Stromal cell of bone marrow (primary cell): ENCODE measurements at places on chromosomes 1 and 21.

DNA sequence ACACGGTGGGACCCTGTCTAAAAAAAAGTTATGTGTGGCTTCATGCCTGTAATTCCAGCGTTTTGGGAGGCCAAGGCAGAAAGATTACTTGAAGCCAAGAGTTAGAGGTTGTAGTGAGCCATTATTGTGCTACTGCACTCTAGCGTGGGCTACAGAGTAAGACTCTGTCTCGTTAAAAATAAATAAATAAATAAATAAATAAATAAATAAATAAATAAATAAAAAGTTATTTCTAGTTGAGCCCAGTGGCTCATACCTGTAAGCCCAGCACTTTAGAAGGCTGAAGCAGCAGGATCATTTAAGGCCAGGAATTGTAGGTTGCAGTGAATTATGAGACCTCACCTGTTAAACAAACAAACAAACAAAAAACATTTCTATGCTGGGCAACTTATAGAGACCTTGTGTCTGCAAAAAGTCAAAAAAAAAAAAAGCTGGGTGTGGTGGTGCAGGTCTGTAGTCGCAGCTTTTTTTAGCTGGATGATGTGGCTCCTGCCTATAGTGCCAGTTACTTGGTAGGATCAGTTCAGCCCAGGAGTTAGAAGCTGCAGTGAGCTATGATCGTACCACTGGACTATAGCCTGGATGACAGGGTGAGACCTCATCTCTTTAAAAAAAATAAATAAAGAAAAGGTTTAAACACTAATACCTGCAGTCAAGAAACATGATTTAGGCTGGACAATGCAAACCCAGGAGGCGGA, 25.6 kb downstream of the GON4L start:
- no peak for DNase-seq

GRCh38 chr1:221344693-221345092, 397.2 kb downstream of the DUSP10 start:
- DNase-seq, result peak; percentile 59

- no peak for DNase-seq
These were observed 60.4 kb downstream of the DESI2 start for GRCh38 chr1:244713332-244713731.

DNA sequence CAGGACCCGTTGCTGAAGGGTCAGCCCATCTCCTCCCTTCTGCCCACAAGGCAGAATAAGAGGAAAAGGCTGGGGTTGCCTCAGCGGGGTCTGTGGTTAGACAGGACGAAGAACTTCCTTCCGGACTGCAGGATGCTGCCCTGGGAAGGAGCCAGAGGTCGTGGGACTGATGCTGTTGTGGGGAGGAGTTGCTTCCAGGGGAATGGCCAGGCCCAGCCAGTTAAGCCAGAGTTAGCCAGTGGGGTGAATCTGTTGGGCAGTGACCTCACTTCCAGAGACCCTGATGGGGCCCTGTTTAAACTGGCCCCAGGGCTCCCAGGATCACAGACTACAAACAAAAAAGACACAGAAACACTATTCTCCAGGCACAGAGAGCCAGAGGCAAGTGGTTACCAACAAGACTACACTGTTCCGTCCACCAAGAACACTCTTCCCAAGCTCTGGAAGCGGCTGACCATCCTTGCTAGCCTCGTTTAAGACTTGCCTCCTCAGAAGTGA, 13.0 kb downstream of the FAM229A start:
- DNase-seq, result no peak

GRCh38 chr1:1439546-1440261, 4.2 kb downstream of the VWA1 start:
- no peak for DNase-seq

DNA sequence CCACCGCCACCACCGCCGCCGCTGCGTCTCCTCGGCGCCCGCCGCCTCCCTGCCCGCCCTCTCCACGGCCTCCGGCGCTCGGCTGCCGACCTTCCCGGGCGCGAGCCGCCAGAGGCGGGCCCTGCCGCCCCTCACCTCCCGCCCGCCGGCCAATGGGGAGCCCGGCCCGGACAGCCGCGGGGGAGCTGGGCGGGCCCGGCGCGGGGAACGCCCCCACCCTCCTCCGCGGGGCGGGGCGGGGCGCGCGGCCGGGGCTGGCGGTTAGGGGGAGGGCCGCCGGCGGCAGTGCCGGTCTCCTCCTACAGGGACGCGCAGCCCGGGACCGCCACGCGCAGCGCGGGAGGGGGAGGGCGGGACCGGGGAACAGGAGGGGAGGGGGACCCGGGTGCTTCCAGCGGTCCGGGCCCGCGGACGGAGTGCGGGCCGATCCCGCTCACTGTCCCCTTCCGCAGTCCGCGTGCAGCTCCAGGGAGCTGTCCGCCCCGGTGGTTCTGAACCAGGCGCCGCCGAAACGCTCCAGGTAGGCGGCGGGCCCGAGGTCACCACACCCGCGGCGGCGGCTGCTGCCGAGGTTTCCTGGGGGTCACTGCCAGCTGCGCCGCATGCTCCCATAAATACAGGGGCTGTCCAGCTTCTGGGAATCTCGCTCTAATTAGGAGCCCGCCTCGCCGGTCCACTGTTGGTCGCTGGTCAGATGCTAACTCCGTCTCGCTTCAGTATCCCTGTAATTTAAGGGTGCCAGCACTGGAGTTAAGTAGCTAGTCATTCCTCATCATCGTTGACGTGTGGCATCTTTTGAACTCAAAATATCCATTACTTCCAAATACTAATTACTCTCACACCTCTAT, at the start of gene PGBD5:
PGBD5 (minus strand) TSS at position 87 of the 848 bp plus-strand sequence. CDS start 404 bp downstream, outside the sequence.
- peak; percentile 18 for DNase-seq

DNA sequence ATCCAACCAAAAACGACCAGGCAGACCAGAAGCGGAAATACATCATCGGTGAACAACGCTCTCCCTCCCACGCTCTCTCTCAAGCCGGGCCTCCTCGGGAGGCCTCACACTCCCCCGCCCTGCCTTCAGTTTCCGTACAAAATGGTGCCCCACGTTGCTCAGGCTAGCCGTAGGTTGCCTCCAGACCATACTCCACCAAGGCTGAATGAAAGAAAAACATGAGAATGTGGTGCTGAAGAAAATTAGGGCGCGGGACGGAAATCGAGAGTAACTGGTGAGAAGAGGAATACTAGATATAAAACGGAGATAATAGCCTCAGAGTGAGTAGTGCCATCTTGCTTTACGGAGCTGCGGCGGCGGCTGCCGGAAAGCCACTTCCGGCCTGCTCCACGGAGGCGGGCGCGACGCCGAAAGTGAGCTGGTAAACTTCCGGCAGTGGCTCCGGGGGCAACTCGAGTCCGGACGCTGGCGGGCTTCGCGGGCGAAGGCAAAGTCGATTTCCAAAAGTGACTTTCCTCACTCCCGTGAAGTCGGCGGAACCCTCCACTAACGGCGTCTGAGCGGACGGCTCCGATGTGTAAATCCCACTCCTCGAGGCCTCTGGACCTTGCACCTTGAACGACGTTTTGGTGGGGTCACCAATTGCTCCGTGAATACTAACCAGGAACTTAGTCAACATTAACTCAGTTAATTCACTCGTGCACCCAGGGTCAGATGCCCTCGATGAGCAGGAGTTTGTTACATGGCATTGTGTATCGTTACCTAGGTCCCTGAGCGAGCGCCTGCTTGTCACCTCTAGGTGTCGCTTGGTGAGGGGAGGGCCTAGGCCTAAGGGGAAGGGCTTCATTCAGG, at the start of gene SH3BP5L:
SH3BP5L (minus strand) TSS at position 7 of the 852 bp plus-strand sequence. CDS start 980 bp downstream, outside the sequence.
- DNase-seq, result peak; percentile 94

GRCh38 chr1:39003281-39003680, 12.2 kb downstream of the AKIRIN1 start:
- no peak for DNase-seq

GRCh38 chr1:9867408-9868243, 42.4 kb downstream of the CTNNBIP1 start:
- peak; percentile 33 for DNase-seq
